Fibroblast of skin of right biceps (primary cell): ENCODE measurements at places on chromosomes 5 and 9.

- no peak for DNase-seq
Observed at GRCh38 chr9:18360005-18360404, 113.9 kb upstream of the ADAMTSL1 start.

DNA sequence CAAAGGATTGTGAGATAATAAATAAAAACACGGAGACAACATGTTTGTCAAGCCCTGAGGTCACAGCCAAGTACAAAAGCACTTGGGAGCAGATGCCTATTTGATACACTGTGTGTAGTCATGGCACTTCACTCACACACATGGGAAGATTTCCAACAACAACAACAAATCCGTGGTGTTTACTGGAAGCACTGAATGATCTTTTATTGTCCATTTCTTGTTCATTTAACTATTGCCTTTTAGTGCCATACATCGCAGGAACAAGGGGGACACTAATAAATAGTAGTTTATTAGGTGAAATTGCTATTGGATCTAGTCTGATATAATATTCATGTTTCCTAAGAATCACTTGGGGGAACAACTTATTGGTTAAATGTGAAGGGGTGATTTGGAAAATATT lies 20.4 kb upstream of the GDNF start:
- DNase-seq = no peak

GRCh38 chr9:18473652-18474279 lies at the start of gene ADAMTSL1:
ADAMTSL1 (plus strand) TSS chr9:18474153; CDS start chr9:18474233, 80 bp downstream.
- peak; percentile 95 for DNase-seq

DNA sequence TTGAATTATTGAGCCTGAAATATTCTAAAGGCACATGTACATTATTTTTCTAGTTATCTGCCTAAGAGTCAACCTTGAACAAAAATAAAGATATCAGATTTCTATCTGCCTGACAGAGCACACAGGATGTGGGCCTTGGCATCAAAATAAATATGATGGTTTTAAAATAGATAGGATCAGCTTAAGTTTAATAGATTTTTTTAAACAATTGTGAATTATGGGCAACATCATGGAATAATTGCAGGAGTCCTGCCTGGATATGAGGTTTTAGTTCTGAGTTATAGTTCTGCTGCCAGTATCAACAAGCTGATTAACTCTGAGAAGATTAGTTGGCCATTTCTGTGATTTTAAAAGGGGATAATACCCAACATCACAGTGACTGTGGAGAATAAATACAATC lies 107.0 kb upstream of the PCA3 start:
- DNase-seq = peak; percentile 32

GRCh38 chr5:123705741-123706140 lies 193.8 kb downstream of the CSNK1G3 start:
- DNase-seq = peak; percentile 88

GRCh38 chr9:36025746-36026145 lies 11.0 kb upstream of the RECK start:
- peak; percentile 77 for DNase-seq

DNA sequence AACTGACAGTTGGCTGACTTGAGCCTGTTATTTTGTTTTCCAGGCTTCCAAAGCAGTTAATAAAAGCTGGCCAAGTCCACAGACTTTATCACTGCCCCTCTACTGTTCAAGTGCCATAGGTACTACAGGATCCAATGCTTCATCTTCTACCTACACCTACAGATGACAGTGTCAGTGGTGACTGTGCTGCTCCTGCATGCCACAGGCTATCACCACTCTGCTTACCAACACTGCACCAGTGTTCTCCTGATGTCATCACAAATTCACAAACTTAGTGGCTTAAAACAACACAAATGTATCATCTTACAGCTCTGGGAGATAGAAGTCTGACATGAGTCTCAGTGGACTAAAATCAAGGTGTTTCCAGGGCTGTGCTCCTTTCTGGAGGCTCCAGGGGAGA lies 26.6 kb downstream of the HMGCS1 start:
- no peak for DNase-seq

DNA sequence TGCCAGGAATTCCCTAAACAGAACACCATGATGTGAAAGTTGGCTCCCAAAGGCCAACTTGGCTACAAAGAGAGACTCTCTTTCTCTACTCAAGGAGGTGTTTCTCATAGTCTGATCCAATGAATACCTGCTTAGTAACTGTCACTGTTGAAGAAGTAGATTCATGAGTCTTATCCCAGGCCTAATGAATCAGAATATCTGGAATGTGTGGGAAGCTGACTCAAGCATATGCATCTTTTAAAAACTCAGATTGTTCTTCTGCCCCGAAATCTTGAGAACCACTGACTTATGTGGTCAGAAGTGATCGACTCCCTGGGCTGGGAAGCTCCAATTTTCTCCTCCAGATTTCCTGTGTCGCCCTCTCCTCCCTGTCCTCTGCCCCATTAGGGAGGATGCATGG lies 345.6 kb downstream of the PLK2 start:
- peak; percentile 89 for DNase-seq

GRCh38 chr5:81631124-81631523 lies 119.8 kb downstream of the SSBP2 start:
- no peak for DNase-seq

DNA sequence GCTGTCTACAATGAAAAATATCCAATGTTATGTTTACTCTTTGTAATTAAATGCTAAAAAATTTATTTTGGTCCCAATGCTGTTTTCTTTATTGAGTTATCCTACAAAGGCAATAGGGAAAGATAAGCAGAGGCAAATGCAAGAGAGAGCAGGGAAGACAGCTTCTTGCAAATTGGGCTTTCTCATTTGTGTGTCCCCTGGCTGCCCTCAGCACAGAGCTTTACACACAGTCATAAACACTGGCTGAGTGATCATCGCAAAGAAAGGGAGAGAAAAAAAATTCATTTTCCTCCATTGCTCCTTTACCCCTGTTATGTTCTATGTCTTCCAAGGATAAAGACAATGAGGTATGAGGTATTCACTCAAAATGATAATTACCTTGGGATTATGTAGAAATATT lies 2.3 kb upstream of the TSSK1B start:
- DNase-seq = no peak

GRCh38 chr9:112750016-112750763 lies at the start of gene SNX30:
SNX30 (plus strand) TSS chr9:112750760; CDS start chr9:112751002, 242 bp downstream.
- peak; percentile 93 for DNase-seq

DNA sequence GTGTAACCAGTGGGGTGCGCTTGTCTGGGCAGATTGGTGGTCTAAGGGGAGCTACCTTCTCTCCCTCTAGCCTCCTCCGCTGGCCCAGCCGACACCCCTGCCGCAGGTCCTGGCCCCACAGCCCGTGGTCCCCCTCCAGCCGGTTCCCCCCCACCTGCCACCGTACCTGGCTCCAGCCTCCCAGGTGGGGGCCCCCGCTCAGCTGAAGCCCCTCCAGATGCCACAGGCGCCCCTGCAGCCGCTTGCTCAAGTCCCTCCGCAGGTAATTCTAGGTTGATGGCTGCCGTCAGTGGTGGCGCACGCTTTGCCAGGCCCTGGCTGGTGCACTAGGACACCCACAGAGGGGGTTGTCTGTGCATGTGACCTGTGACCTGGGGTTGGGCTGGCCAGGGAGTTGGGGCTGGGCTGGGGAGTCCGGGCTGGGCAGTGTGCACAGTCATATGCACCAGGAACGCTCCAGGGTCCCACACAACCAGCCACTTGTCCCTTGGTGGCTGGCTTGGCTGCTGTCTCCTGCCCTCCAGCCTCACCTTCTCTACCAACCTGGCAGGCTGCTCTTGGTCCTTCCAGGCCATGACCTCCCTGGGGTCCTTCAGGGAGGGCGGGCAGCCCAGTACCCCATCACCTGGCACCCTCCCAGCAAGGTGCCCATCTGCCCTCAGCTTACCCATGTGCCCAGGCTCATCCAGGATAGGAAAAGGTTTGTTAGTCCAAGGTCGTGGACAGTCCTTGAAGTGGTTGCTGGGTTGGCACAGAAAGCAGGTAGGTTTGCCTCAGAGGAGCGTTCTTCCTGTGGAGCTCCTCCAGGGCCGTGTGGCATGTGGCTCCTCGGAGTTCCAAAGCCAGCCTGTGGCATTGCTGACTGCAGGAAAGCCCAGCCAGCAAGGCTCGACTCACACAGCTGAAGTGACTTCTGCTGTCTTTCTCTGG lies 73.2 kb downstream of the WNK2 start:
- no peak for DNase-seq

- DNase-seq = peak; percentile 83
Observed at GRCh38 chr9:114238891-114239875, 83.7 kb upstream of the ORM1 start.

GRCh38 chr5:153543288-153543687 lies 52.8 kb downstream of the GRIA1 start:
- DNase-seq = no peak

DNA sequence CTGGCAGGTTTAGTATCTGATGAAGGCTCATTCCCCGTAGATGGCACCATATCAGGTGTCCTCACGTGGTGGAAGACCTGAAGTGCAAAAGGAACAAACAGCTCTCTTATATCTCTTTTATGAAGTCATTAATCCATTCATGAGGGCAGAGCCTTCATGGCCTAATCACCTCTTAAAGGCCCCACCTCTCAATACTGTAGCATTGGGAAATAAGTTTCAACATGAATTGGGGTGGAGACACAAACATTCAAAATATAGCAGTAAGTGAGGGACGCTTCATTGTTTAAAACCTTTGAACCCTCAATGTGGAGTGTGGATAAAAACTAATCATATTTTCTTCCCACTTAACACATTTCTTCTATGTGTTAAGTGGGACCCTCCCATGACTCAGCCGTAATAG lies 489.4 kb upstream of the WWC1 start:
- no peak for DNase-seq

DNA sequence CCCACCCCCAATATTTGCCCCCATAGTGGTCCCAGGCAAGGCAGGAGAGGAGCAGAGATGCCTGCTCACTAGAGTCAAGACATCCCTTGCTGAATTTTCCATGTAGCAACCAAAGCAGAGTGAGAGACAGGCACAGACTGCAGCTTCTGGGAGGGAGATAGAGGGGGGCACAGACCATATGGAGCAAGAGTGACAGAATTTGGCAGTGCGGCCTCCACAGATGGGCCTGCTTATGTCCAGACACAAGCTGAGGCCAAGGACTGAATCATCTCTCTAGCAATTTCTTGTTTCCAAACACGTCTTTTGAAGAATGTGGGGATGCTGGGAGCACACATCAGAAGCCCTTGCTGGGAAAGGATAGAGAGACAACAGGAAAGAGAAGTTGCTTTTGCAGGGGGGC lies 53.0 kb upstream of the ALDH1B1 start:
- peak; percentile 55 for DNase-seq

DNA sequence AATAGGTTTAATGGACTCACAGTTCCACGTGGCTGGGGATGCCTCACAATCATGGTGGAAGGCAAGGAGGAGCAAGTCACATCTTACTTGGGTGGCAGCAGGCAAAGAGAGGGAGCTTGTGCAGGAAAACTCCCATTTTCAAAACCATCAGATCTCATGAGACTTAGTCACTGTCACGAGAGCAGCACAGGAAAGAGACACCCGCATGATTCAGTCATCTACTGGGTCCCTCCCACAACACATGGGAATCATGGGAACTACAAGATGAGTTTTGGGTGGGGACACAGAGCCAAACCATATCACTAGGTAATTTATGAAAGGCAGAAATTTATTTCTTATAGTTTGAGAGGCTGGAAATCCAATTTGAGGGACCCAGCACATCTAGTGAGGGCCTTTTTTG lies 40.0 kb downstream of the MTREX start:
- DNase-seq = no peak

DNA sequence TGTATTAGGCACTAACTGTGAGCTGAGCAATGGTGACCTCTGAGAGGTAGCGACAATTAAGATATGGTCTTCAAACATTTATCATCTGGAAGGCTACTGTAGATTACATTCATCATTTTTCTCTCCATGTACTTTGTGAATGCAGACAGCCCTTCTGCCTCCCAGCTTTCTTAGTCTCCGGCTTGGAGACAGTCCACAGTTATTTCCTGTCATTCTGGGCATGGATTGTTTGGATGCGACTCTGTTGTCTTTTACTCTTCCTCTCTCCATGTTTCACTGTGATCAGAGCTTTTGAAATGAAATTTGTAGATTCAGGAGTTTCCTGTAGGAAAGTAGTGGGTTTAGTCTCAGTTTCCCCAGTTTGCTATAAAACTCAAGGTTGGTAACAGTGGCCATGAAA lies 20.5 kb downstream of the DMRT2 start:
- DNase-seq = no peak

DNA sequence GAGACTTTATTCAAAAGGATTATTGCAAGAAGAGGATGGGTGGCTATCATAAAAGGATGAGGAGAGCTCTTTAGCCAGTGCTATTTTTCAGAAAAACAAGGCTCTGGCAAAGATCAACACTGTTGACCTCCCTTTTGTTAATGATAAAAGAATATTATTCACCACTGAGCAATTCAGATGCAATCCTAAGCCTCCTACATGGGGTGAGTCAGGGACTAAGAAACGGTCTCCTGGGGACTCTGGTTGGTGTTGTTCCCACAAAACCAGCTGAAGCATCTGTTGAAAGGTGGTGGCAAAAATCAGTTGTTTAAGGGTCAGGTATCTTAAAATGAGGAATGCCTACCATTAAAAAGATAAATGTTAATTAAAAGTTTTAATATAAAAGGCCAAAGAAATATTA lies 7.7 kb upstream of the GCNT1 start:
- DNase-seq = peak; percentile 84

DNA sequence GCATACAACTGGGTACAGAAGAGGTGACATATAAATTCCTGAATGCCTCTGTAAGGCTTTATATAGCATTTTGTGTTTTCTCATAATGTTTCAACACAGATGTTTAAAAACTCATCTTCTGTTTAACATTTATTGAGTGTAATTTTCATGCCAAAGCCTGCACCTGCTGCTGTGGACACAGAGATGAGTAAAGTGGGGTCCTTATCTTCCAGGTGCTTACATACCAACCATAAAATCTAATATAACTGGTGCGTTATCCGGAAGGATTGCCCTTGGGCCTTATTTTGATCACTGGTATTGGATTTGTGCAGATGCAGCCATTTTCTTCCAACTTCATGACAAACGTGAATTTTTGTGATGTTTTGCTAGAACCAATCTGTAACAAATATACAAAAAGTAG lies 222.3 kb downstream of the DMRT2 start:
- no peak for DNase-seq

DNA sequence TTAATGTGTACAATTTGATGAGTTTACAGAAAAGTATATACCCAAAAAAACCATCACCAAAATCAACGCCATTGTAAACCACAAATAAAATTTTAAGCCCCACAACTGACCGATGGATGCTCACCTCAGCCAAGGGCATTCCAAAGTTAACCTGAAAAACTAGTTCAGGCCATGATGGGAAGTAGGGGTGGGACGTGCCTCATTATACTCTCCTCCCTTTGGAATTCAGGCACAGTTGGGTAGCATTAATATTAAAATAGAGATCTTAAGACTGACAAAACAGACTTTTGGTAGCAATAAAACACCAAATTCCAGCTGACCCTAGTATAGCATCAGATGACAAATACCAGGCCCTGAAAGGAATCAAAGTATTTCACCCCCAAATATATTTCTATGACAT lies 129.0 kb downstream of the CDH18 start:
- DNase-seq = no peak

DNA sequence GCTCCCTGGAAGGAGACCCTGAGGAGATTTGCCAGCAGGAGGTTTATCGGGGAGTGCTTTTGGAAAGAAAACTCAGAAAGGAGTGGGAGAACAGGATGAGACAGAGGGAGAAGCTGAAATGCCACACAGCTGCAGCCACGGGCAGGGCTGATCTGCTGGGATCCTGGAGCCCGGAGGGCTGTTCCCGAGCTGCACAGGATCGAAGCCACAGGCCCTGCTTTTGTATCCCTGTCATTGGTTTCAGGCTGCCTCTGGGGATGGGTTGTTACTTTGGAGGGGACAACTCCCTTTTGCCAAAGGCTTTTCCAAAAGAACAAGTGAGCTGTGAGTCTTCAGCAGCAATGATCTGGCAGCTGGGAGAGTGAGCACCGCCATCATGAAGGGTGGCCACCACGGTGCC lies 152.5 kb upstream of the PTCH1 start:
- DNase-seq = no peak

- no peak for DNase-seq
Observed at GRCh38 chr5:122694884-122695283, 80.0 kb upstream of the SNX2 start.
